ENCODE measurements at places on chromosomes 2 and 18.

DNA sequence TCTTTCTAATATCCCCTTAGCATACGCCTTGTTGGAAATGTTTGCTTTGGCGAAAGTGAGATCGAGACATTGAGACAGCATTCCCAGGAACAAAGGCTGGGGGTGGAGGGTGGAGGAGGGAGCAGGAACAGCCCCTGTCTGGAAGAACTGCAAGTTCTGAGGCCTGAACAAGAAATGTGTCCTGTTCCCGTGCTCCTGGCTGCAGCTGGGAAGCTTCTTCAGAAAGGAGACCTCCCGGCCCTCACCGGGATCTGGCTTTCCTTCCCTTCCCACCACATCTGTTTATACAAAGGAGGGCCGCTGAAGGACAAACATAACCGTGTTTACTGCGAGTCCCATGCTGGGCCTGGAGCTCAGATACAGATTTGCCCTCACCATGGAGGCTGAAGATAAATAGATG is 35.9 kb downstream of the AFF3 start:
- DNase-seq: no peak

- no peak for DNase-seq
Measured at GRCh38 chr2:231357931-231358330, 37.6 kb upstream of the B3GNT7 start.

- no peak for DNase-seq
Measured at GRCh38 chr2:134932864-134933526, 14.4 kb downstream of the CCNT2 start.

- DNase-seq: no peak
Measured at GRCh38 chr2:205197468-205198139, 484.7 kb upstream of the NRP2 start.

DNA sequence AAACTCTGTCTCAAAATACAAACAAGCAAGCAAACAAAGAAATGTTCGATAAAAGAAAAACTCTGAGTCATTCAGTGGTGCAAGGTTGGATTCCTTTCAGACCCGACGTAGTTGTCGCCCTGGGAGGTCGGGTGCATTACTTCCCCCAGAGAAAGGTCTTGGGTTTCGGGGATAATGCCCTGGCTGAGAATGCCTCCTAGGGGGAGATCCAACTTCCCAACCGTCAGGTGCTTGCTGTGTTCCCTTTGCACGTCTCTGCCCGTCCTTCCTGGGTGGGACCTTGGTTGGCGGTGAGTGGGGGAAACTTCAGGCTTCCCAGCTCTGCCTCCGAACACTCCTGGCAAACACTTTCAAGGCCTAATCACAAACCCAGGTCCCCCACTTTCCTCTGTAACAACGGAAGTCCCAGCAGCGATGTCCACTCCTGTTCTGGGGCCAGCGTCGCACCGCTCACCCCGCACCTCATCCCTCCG is 609 bp downstream of the TPGS2 start:
- DNase-seq: peak; percentile 73

DNA sequence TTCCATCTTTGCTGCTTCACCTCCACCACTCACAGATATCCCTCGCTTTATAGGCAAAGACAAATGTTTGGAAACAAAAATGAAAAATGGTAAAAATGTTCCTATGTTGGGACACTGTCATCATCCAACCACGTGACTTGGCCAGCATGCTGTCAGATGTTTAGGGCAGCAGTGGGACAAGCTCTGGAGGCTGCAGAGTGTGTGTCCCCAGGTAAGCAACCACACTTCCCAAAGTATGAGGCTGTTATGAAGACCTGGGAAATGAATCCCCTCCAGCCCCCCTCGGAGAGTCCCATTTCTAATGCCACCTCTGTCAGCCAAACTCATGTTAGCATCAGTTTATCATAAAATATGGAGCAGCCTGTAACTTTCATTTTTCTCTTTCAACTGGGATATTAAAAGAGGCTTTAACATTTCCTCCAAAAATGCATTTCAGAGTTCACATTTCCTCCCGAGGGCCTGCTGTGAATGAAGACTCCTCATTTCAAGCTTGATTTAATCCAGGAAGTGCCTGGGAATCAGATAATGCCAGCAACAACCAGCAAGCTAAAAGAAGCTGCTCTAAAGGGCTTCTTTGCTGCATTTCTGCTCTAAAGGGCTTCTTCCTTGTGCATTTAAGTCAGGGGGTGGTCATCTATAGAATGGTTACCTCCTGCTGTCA is 66.2 kb downstream of the APOB start:
- DNase-seq: no peak

DNA sequence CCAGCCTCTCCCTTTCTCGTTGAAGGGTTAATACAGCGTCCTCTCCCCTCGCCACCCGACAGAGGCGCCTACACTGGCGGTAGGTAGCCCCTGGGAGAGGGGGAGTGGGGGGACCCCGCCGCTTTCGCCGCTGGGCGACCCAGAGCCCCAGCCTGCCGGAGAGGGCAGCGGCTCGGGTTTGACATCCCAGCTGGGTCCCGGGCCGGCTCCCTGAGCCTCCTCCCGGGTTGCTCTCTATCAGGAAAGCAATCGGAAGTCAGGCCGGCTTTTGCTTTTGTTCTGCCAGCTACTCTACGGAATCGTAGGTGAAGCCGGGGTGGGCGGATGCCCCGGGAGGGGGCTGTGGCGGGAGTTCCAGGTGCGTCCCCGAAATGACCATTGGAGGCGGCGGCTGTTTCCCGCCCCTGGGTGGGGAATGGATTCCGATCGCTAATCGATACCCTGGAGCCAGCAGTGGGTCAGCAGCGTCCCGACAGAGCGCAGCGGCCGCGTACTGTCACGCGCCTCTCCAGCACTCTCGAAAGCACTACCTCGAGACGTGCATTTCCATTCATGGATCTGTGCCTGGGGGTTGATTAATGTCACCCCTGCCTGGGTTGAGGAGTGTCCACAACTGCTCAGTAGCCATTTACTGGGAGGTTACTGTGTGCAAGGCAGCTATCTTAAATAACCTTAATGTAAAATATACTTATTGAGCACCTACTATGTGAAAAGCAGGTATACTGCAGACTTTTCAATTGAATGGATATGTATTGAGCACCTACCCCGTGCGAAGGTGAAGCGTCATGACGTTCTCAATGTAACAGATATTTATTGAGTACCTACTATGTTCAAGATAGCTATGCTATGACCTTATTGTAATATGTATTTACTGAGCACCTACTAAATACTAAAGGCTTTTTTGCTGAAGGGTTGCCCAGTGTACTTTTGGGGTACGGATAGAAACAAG is 1.1 kb downstream of the MAPK4 start:
- DNase-seq: peak; percentile 2

GRCh38 chr2:1602278-1603010 is 141.9 kb downstream of the PXDN start:
- no peak for DNase-seq

DNA sequence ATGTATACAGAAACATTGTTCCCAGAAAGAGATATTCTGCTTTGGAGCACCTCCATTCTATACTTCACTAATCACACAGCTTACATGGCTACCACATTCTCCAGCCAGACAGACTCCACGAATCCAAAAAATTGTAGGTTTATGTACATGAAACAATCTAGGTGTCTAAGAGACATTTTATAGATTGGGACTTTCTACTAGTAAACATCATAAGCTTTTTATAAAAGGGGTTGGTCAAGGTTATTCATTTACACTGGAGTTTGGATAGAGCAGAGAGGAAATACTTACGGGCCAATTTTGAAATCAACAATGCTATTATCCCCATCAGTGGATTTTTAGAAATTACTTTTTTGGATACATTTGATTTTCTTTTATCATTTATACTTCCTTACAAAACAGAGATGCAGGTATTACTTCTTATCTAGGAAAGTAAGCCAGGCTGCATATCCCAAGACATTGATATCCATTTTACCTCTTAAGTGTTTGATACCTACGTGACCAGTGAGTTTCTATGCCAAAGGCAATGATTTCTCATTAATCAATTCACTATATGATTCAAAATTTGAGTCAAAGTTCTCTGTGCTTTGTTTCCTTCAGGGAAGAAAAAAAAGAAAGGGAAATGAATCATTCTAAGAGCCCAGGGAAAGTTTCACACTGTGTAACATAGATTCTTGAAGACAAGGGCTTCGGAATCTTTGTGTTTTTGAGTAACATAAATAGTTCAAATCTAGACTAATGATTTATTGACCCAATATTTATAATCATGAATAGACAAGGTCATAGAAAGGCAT is 140.5 kb downstream of the PTH2R start:
- no peak for DNase-seq

DNA sequence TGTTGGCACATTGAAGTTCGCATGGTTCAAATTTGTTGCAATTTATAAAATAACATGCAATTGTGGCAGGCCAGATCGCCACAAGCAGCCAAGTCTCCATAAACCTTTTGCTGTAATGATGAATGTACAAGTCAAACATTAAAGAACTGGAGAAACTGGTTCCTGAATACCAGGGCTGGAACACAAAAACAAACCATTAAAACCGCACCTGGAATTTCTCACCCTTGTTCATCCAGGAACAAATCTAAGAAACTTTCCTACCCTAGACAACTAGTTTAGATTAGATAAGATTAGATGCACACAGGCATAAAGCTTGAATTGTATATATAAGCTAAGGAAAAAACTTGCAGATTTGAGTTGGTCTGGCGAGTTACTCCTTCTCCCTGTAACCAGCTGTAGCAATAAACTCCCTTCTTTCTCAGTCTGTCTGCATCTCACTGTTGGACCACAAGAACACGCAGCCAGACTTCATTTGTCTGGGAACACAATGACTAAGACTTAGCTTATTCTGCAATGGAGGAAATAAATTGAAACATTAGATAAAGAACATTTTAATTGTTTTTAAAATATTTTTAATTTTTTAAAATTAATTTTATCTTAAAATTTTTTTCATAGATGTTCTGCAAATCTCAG is 1835.5 kb upstream of the LRRTM1 start:
- DNase-seq: no peak

- DNase-seq: peak; percentile 64
Measured at GRCh38 chr2:236180831-236181453, 12.8 kb upstream of the GBX2 start.

DNA sequence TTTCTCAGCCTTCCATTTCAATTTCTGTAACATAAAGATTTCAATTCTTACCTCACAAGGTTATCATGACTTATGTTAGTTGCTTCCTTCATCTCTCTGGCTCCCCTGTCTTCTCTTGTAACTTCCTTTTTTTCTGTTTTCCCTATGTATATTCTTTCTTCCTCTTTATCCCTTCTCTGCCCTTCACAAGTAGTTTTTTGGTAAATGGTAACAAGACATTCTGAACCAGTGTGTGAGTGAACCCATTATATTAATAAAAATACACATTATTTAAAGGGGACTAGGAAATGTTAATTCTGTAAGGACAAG is 8.4 kb downstream of the ACSL3 start:
- no peak for DNase-seq

DNA sequence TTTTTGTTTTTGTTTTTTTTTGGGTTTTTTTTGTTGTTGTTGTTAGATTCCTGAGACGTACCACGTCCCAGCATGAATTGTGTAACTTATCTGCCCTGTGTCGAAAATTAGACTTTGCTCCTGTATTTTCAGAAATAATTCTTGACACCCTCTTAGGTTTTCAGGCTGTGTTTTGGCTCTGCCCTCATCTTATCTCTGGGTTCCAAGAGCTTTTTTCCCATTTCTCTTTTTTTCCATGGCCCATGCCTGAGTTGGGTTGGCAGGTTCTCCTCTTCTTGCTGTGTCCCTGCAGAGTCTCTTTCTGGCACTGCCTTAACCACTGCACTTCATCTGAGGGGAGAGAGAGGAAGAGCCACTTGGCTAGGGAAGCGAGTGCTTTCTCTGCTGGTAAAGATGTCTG is 42.4 kb downstream of the CTIF start:
- no peak for DNase-seq

GRCh38 chr2:219278655-219279150 is 463 bp upstream of the DNAJB2 start:
- DNase-seq: no peak

DNA sequence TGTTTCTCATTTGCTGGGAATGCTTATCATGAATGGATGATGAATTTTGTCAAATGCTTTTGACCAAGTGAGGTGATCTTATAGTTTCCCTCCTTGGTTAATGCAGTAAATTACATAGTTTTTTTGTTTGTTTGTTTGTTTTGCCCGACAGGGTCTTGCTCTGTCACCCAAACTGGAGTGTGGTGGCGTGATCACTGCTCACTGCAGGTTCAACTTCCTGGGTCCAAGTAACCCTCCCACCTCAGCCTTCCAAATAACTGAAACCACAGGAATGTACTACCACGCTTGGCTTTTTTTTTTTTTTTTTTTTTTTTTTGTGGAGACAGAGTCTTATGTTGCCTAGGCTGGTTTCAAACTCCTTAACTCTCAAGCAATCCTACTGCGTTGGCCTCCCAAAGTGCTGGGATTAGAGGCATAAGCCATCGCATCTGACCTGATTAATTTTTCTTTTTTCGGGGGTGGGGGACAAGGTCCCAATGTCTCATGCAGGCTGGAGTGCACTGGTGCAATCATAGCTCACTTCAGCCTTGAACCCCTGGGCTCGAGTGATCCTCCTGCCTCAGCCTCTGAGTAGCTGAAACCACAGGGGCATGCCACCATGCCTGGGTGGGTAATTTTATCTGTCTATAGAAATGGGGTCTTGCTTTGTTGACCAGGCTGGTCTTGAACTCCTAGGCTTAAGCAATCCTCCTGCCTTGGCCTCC is 48.6 kb downstream of the SMAD2 start:
- DNase-seq: peak; percentile 89

DNA sequence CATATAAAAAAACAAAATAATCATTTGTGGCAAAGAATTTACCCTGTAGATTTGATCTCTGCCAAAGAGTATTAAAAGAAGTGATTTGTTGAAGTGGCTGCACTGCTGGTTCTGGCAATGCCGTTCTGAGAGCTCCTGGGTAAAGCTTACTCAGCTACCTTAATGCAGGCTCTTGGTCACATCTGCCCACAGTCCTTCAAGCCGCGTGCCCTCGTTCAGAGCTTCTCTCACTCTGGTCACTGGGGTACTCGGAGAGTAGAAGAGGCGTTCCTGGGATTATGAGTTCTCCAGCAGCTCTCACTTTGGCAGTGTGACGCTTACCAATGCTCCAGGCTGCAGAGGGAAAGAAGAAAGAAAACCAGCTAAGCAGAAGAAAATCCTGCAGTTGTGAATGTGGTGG is 57.9 kb downstream of the ACVR1 start:
- no peak for DNase-seq

GRCh38 chr2:175742367-175742766 is 259.7 kb downstream of the LNPK start:
- DNase-seq: peak; percentile 49

- DNase-seq: no peak
Measured at GRCh38 chr2:22958308-22958707, 426.7 kb upstream of the KLHL29 start.

- DNase-seq: no peak
Measured at GRCh38 chr2:100983201-100983600, 18.9 kb upstream of the RPL31 start.

Measured in M059J (cell line).